ENCODE measurements at places on chromosomes 6 and 20.
A peak's percentile ranks its signal among the peaks of the same experiment; 100 is the strongest.

- peak overlapping the region; percentile 72 for H3K4me3 ChIP-seq
- no peaks in the 10 kb centered on the region for H3K27me3 ChIP-seq
- no peaks in the 10 kb centered on the region for H3K36me3 ChIP-seq
- no peak for DNase-seq
- H3K27ac ChIP-seq = no peak overlapping the region
- peaks cover 11% of the 10 kb centered on the region for H3K4me1 ChIP-seq
Observed at GRCh38 chr6:142300758-142301650, 803 bp upstream of the ADGRG6 start.

- H3K4me1 ChIP-seq = no peaks in the 10 kb centered on the region
- no peak overlapping the region for H3K4me3 ChIP-seq
- H3K27ac ChIP-seq = no peak overlapping the region
- no peaks in the 10 kb centered on the region for H3K27me3 ChIP-seq
- no peaks in the 10 kb centered on the region for H3K36me3 ChIP-seq
Observed at GRCh38 chr6:2917065-2917464, 14.0 kb upstream of the SERPINB9 start.

- no peaks in the 10 kb centered on the region for H3K4me1 ChIP-seq
- no peak overlapping the region for H3K4me3 ChIP-seq
- H3K27ac ChIP-seq = no peak overlapping the region
Observed at GRCh38 chr6:70980727-70981126, 23.9 kb upstream of the B3GAT2 start.

GRCh38 chr6:34174846-34175399, 29.0 kb upstream of the GRM4 start:
- no peaks in the 10 kb centered on the region for H3K36me3 ChIP-seq
- DNase-seq = no peak
- H3K4me3 ChIP-seq = no peak overlapping the region
- H3K4me1 ChIP-seq = no peaks in the 10 kb centered on the region
- H3K27me3 ChIP-seq = no peaks in the 10 kb centered on the region
